ENCODE measurements at places on chromosomes 13 and 19.

GRCh38 chr13:98228661-98229341 is 51.7 kb upstream of the RNF113B start:
- DNase-seq = no peak

- no peak for DNase-seq
Observed at GRCh38 chr13:63614874-63615612, 2199.4 kb upstream of the PCDH20 start.

DNA sequence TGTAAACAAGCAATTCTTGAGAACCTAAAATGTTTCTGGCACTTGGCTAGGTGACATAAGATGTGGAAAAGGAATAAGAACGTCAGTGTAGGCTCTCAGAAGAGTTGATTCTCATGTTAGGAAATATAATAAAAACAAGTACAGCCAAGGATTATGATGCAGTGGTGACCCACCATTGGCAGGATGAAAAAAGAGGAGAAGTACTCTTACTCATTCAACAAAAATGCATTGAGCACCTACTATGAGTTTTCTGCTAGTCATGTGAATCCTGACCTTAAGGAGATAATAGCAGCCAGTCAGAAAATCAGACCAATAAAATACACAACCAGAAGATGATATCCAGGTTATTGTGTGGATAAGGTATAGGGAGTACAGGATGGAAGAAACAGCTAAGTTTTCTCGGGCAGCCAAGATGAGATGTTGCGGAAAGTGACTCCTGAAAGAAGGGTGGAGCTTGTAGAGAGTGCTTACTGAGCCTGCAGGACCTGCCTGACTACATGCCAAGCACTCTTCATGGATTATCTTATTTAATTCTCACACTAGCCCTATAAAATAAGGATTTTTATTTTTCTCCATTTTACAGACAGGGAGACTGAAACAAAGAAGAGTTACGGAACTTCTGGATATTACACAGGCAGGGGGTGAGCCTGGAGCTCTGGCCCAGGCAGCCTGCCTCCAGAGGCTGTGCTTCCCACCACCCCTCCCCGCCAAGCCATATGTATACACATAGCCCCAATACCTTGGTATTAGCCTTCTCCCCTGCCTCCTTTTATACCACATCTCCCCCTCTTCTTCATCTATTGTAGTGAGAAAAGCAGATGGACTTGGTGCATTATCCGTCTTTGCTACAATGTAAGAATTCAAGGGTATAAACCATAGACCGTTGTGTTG is 58.0 kb downstream of the TGDS start:
- no peak for DNase-seq

DNA sequence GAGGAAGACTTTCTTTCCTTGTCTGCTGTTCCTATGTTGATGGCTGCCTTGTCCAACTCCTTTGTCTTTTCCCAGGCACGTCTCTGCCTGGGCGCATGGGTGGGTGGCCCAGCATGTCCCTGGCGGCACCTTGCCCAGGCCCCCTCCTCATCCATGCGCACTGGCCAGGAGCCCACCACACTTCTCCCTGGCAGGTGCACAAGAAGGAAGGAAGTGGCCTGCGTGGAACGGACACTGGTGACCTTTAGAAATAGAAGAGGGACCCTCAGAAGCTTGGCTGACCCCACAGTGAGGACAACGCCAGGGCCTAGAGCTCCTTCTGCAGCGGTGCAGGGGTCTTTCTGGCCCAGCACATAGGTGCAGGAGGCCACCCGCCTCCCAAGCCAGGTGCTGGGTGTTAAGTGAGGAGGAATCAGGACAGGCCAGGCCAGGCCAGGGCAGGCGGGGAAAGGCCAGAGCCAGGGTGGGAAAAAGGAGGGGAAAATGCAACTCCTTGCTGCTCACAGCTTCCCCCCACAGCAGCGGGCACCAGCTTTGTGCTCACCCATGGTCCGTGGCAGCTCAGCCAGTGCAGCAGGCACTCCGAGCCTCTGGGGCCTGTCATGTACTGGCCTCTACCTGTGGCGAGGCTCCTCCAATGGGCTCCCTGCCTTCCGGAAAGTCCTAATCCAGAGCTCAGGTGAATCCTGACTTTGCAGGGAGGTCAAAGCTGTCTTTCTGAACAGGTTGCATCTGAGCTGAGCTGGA is 104.0 kb downstream of the SOX1 start:
- no peak for DNase-seq

All from globus pallidus (tissue), 1 donor.